ENCODE measurements at places on chromosomes 12 and 14. TPM values are rescaled to one million over a fixed set of nuclear protein-coding genes. Genes with fewer than 3 reads are reported as not detected.

- DNase-seq = no peak
These were observed 3.2 kb downstream of the TMEM19 start for GRCh38 chr12:71688961-71689570.

DNA sequence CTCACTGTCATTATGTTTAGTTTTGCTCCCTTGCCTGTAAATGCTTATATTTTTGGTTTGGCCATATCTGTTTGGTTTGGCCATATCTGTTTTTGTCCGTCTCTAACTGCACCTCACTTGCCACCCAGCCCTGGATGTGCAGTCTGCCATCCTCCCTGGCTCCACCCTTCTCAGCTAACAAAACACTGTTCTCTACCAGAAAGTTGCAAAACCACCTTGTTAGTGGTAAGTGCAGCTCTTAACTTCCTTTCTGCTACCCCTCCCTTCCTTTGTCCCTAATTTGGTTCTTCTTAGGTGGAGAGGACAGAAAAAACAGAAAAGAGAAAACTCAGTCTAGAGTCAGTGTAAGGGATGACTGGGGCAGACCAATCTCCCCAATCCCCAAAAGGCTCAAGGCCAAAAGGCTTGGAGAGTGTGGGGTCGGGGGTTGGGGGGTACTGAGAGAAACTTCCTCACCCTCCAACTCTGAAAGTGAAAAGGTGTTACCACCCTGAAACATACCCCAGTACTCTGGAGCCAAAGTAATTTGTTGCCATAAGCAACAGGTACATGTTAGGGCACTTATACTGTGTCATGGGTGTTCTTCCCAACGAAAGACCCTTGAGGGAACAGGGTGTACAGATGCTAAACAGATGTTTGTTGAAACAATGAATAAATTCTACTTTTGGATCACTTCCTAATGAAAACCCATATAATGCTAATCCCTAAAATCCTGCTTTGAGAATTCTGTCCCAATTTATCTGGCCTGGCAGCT is 5.0 kb downstream of the BIN2 start:
- no peak for DNase-seq

GRCh38 chr12:19657118-19657731 is 217.9 kb downstream of the AEBP2 start:
- no peak for DNase-seq

DNA sequence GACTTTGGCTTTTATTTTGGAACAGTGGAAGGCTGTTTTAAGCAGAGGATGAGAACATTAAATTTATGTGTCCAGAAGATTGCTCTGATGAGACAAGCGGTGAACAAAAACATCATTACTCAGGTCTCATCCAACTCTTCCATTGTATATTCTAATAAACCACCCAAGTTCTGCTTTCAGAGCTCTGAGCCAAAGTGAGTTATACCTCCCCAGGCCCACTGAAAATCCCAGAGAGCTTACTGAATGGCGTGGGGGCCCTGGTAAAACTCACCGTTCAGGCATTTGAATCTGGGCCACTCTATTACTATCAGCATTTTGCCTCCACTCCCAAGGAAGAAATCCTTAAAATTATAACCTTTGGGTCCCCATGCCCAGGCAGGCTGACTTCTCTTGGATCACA is 122.0 kb upstream of the HIF1A start:
- no peak for DNase-seq

DNA sequence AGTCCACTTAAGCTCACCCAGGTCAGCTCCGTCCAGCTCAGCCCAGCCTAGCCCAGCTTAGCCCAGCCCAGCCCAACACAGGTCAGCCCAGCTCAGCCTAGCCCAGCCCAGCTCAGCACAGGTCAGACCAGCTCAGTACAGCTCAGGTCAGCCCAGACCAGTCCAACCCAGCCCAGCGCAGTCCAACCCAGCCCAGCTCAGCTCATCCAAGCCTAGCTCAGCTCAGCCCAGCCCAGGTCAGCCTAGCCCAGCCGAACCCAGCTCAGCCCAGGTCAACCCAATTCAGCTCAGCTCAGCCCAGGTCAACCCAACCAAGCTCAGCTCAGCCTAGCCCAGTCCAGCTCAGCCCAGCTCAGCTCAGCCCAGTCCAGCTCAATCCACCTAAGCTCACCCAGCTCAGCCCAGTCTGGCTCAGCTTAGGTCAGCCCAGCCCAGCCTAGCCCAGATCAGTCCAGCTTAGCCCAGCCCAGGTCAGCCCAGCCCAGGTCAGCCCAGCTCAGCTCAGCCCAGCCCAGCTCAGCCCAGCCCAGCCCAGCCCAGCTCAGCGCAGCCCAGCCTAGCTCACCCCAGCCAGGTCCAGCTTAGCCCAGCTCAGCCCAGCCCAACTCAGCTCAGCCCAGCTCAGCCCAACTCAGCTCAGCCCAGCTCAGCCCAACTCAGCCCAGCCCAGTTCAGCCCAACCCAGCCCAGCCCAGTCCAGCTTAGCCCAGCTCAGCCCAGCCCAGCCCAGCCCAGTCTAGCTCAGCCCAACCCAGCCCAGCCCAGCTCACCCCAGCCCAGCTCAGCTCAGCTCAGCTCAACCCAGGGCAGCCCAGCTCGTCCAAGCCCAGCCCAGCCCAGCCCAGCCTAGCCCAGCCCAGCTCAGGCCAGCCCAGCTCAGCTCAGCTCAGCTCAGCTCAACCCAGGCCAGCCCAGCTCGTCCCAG is 184.0 kb downstream of the TMEM121 start:
- no peak for DNase-seq

GRCh38 chr12:2836574-2836973 is 1.7 kb upstream of the NRIP2 start:
- no peak for DNase-seq

DNA sequence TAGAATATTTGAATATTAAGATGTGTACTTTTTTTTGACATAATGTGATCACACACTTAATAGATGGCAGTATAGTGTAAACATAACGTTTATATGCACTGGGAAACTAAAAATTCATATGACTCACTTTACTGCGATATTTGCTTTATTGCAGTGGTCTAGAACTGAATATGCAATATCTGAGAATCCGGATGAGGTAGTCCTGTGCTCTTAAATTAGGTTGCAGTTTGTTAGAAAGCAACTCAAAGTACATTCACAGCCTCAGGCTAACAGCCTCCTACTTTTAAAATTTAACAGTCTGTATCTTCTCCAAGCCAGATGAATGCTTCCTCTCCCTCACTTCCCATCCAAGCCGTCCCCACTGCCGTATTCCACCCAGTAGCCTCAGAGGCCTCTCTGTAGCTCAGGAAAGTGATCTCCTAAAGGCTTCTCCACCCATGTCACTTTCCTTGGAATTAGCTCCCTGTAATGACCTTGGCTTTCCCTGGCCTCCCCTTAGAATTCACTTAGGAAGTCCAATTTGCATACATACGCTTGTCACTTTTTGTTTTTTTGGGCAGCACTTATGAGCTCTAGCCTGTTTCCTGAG is 43.7 kb downstream of the TESPA1 start:
- no peak for DNase-seq

GRCh38 chr12:51393676-51394545 is 2.7 kb upstream of the GALNT6 start:
- peak; percentile 42 for DNase-seq

DNA sequence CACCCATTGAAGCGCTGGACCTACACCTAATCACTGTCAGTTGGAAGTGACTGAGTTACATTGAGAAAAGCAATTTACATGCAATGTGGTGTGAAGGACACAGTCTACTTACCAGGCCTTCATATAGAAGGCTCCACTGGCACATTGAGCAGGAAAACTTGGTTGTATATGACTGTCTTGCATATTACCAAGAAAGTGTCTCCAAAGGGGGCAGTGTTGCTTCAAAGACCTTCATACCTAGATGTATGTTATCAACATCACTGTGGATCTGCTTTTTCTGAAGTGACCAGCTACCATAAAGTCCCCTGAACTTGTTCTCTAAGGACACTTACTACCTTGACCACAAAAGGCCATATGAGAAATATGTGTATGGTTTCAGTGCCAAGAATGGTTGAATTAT is 64.1 kb downstream of the NELL2 start:
- peak; percentile 1 for DNase-seq

DNA sequence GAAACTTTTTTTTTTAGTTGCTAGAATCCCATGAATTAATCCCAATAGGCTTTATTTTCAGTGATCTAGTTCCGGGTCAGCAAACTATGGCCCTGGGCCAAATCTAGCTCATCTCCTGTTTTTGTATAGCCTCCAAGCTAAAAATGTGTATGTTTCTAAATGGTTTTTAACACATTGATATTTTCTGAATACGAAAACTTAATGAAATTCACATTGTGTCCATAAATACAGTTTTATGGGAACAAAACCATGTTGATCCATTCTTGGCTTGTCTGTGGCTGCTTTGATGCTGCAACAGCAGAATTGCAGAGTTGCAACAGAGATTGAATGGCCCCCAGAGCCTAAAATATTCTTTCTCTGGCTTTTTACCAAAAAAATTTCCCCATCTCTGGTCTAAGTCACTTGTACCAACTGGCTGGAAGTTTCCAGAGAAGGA is 47.5 kb downstream of the ZNF664 start:
- no peak for DNase-seq

GRCh38 chr12:108567406-108568337 is 5.3 kb downstream of the ISCU start:
- DNase-seq = no peak

- DNase-seq = peak; percentile 17
These were observed at the start of gene LRRC43 for GRCh38 chr12:122182887-122183587. LRRC43 (plus strand) TSS chr12:122183123; CDS start chr12:122183145, 22 bp downstream.

GRCh38 chr14:92199763-92200162 is 78.0 kb downstream of the CPSF2 start:
- no peak for DNase-seq

The HCAR2 gene
- total RNA-seq = 0.28 TPM

The OR6J1 gene
- not detected for total RNA-seq

The AQP2 gene
- total RNA-seq = not detected

The DTX3 gene
- total RNA-seq = 8.8 TPM

The DNM1L gene
- 151 TPM for total RNA-seq

The AKAP5 gene
- 0.67 TPM for total RNA-seq
